ENCODE measurements at places on chromosomes 11 and 22. TPM values are rescaled to one million over a fixed set of nuclear protein-coding genes. Genes with fewer than 3 reads are reported as not detected.

Gene MCAT
- 8.8 TPM for total RNA-seq

Gene ISX
- not detected for total RNA-seq

Gene DEFB131B
- total RNA-seq, result not detected

Gene GRAP2
- total RNA-seq, result 1.7 TPM

Gene RIMBP3B
- not detected for total RNA-seq

- DNase-seq, result no peak
These were observed 32.6 kb upstream of the SLC6A5 start for GRCh38 chr11:20566591-20567434.

DNA sequence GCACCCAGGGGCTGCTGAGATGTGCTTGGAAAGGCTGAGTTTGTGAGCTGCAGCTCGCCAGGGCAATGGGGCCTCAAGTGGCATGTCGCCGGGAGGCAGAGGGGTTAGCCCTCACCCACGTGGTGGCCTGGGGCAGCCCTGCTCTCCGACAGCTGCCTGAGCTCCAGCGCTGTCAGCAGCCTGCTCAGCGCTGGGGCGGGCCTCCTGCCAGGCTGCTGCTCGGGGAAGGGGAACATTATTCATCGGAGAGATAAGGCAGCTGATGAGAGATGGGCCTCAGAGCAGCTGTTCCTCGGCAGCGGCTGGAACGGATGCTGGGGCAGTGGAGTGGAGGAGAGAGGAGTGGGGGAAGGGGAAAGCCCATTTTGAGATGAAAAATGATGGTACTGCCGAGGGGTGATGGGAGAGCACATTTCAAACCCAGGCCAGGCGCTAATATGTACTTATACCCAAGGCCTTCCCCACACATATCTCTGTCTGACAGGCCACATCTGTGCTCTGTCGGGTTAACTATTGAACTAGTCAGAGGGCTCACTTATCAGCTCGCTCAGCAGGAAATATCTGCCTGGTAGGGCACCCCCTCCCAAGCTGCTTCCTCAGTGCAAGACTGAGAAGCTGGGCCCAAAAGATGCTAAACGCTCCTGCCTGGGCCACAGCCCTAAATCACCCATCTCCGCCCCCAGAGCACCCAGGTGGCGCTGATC lies 79.5 kb downstream of the TIMP3 start:
- DNase-seq, result peak; percentile 65

DNA sequence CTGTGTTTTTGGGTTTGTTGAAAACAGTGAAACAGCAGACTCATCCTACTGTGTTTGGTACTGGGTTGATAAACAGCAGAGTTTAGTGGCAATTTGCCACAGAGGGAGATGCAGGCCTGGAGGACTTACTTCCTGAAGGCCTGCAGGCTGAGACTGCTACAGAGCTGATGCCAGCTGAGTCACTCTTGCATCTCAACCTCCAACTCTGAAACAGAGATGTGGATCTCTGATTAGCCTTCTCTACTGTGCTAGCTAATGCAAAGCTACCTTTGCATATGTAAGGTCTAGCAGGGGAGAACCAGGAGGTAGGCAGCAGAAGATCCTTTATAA lies 14.3 kb downstream of the ATP5MG start:
- peak; percentile 27 for DNase-seq

DNA sequence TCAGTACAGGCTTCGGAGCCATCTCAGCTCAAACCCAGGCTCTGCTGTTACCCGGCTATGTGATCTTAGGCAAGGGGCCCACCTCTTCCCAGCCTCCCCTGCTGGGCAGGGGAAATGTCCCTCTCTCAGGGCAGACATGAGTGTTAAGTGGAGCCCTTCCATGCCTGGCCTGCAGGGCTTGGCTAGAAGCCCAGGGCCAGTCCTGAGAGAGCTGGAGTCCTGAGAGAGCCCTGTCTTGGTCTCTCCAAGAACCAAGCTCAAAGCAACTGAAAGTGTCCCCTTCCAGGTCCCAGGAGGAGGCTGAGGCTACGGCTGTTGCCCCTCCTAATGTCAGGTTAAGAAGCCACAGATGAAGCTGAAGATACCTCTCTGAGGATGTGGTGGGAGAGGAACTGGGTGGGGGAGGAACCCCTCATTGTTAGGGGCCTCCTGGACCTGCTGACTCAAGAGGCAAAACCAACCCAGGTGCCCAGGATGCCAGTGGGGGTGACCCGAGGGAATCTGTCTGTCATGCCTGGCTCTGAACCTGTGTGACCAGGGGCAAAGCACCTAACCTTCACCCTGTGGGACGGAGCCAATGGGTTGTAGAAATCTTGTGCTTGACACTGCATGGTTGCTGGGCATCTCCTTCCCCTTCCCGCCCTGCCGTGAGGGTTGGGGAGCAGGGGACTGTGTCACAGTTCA lies 4.2 kb downstream of the ZP1 start:
- no peak for DNase-seq

DNA sequence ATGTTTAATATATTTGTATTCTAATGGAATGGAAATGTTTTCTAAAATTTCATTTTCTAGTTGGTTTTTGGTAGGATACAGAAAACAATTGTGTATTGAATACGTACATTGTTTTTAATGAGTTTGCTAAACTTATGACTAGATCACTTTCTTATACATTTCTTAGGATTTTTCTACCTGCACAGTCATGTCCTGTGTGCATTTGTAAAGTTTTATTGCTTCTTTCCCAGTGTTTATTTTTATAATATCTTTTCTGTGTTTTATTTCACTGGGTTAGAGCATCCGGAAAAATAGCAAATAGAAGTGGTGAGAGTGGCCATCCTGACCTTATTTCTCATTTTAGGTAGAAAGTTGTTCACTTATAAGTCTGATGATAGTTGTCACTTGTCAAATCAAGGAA lies 103.6 kb downstream of the TMEM135 start:
- no peak for DNase-seq

GRCh38 chr22:31243339-31244045 lies 31.4 kb downstream of the LIMK2 start:
- DNase-seq, result no peak

GRCh38 chr11:111714522-111714921 lies 51.7 kb downstream of the PPP2R1B start:
- DNase-seq, result no peak

GRCh38 chr11:98565311-98565710 lies 455.4 kb upstream of the CNTN5 start:
- no peak for DNase-seq

DNA sequence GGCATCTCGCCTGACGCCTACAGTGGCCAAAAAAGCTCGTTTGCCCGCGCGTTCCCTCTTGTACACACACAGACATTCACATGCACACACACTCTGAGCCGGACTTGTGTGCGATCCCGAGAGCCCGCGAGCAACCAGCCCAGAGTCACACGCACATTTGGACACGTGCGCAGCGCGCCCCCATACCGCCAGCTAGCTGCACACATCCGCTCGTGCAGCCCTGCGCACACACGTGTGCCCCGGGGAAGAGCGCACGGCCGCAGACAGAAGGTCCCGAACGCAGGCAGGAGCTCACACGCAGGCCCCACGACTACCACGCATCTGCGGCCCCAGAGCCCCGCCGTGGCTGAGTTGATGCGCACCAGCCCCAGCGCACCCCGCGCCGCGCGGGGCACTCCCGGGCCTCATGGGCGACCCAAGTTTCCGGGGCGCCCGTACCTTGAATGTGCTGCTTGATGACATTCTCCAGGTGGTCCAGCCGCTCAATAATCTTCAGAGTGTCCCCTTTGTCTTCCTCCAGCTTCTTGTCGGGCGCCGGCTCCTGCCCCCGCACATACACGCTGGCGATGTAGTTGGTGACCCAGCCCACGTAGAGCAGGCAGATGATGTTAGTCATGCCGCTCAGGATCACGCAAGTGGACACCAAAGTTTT lies 758 bp downstream of the GALNT18 start:
- peak; percentile 58 for DNase-seq

DNA sequence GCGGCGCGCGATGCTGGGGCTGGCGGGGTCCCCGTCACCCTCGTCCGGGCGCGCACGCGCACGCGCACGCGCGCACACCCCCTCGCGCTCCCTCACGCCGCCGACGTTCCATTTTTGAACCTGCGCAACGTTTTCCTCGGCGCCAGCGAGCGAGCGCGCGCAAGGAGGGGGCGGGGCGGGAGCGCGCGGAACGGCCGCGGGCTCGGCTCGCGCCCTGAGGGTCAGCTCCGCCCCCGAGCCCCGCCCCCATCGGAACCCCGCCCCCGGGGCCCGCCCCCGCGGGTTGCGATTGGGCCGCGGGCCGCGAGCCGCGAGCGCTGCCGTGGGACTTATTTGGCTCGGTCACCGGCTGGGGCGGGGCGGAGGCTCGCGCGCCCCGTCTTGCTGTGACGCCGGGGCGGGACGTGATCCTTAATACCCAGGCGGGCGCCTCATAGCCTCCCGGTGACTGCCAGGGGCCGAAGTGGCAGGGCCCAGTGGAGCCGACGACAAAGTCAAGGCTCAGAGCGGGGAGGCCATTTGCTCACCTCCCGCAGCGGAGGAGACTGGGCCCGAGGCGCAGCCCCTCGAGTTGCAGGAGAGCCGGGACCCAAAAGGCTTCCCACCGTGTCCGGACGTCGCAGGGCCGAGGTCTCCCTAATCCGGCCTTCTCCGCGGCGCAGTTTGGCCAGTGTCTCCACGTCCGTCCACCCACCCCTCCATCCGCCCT lies at the start of gene CBX7:
CBX7 (minus strand) TSS at position 170 of the 709 bp plus-strand sequence. CDS start 236 bp downstream, outside the sequence.
- peak; percentile 96 for DNase-seq

GRCh38 chr11:42049650-42050049 lies 590.2 kb upstream of the LRRC4C start:
- no peak for DNase-seq

DNA sequence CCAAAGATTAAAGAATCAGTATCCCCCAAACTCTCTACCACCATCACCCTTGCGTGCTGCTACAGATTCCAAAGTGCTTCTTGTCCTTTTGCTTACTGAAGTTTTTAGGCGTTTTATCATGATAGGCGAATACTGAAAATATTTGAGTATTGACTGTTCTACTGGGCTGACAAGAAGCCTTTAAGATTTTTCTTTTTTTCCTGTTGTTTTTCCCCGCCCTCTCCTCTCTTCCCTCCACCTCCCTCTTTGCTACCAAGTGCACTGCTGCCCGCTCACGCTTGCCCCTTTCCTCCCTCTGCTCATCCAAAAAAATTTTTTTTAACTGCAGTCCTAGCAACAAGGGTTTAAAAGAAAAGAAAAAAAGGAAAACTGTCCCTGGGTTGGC lies 679 bp downstream of the SPCS2 start:
- DNase-seq, result no peak

GRCh38 chr11:118175031-118175992 lies 1.1 kb downstream of the SCN2B start:
- DNase-seq, result peak; percentile 64

DNA sequence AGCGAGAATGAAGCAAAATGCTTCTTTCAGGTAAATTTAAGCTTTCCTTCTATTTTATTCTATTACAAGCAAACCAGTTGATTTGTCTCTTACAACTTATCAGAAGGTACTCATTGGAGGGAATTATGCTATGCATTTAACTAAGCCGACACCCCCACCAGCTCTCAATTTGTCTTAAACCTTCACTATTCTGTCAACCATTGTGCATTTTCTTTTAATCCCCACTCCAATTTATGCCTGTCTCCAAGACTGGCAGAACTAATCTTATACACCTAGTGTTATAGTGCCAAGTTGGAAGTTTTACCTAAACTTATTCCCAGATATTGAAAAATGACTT lies 12.5 kb downstream of the TAF1D start:
- DNase-seq, result no peak

GRCh38 chr11:63612181-63612580 lies 2.1 kb downstream of the PLAAT3 start:
- no peak for DNase-seq

DNA sequence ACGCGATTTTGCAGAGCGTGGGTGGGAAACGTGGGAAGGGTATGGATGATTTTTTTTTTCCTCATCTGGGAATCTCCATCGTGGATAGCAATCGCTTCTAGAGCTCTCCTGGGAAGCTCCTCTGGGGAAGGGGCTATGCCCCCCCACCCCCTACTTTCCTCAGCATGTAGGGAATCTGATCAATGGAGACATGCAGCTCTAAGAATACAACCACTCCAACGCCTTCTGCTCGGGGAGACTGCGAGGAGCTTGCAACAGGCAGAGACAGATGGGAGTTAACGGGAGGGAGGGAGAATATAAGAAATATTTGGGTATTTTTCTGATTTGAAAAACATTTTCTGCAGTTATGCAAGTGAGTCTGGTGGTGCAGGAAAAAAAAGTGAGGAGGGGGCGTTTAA lies 104.6 kb upstream of the HSD17B12 start:
- DNase-seq, result no peak

GRCh38 chr11:9017773-9018172 lies 14.0 kb upstream of the NRIP3 start:
- DNase-seq, result peak; percentile 35
